Activated CD4-positive, alpha-beta T cell treated with anti-CD3 and anti-CD28 coated beads for 36 hours (primary cell): ENCODE measurements at places on chromosomes 3 and 15.
A peak's percentile ranks its signal among the peaks of the same experiment; 100 is the strongest.

GRCh38 chr3:10011631-10012030 is 14.6 kb upstream of the FANCD2 start:
- DNase-seq, result no peak

GRCh38 chr3:39362192-39362591 is 21.0 kb upstream of the SLC25A38 start:
- no peak for DNase-seq

DNA sequence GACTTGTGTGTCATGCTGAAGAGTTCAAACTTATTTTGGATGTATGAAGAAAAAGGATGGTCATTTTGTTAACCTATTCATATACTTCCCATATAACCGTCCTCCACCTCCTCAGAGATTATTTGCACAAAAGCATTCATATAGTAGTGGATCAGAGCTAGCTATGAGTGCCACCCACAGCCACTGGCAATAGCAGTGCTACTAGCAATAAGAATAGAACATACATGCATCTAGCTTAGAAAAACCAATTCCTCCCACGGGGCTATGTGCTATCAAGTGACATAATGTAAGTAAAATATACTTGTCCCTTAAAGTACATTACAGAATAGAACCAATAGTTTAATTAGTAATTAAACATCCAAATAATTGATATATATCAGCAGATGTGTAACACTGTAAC is 10.3 kb upstream of the ZBED2 start:
- peak; percentile 51 for DNase-seq

GRCh38 chr15:87758794-87759418 is 497.6 kb downstream of the NTRK3 start:
- no peak for DNase-seq

DNA sequence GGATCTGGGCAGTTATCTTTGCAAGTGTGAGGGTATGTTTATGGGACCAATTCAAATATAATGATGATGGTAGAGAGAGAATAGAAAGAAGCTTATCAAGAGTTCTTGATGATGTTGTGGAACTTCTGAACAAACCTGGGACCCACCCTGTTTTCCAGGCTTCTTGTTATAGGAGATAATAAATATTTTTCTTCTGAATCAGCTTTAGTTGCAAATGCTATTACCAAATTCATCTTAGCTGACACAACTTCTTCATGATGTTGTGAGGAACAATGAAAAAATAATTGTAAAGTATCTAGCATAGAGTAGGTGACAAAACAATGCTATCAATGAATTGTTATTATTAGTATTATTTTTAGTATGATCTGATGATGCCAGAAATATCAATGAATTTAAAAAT is 43.5 kb upstream of the PTX3 start:
- no peak for DNase-seq

DNA sequence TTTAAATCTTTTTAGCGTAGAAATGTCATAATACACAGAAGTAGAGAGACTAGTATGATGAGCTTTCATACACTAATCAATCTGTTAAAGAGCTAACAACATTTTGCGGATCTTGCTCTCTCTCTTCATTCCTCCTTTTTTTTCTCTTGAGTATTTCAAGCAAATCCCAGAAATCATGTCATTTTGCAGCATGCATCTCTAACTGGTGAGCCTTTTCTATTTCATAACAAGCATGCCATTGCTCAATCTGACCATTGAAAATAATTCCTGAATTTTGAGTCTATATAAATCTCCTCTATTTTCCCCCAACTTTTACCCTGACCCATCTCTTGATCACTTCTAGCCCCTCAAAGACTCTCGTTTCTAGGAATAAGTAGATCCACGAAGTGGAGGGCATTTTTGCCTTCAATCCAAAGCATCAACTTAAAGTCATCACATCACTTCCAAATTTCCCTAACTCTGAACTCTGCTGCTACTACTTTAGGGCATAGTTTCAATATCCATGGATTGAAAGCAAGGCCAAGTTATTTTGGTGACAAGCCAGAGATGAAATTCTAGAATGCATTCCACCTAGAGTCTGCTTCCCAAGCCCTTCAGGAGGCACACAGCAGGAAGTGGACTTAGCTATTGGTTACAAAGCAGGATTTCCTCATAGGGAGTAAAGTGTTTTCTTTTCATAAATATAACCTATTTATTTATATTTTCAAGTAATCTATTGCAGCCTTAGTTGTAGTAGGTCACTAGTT is 253.5 kb upstream of the ZPLD1 start:
- no peak for DNase-seq

DNA sequence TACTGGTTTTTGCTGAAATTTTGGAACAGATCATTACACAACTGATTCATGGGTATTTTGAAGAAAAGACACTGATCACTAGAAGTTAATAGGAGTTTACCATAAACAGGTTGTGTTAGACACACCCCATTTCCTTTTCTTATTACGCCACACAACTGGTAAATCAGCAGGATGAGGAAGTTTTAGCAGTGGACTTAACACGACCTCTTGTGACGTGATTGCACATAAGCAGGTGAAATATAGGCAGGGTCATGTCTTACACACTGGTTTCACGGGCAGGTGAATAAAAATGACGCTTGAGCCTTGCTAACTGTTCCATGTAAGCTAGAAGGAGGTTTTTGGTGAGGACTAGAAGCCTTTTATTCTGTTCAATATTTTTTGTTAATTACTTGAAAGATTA is 27.1 kb upstream of the TPRG1 start:
- DNase-seq, result peak; percentile 11

DNA sequence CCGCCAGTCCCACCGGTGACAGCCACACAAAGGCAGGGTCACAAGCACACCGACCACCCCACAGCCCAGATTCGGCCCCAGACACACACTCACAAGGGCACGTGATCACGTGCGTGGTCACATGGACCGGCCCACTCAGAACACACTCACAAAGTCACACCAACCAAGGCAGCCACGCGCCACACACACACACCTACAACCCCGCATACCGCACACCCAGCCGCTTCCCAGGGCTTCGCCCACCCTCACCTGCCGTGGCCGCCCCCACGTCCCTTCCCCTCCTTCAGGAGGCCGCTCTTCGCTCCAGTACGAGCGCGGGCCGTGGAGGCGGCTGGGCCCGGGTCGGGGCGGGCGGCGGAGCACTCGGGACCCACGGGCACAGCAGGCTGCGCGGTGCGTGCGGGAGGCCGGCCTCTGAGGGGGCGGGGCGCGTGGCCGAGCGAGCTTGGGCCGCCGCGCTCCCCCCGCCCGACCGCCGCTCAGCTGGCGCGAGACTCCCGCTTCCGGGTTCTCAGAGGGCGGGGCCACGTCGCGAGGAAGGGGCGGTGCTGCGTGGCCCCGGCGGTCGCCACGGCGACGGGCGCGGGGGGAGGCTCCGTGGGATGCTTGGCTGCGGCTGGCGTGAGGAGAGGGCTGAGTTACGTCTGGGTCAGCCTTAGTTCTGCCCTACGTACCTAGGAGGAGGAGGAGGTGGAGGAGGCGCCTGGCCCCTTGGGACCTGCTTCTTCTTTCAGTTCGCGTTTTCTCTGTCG is at the start of gene SPG21:
Gene SPG21, minus strand, starts transcription at position 499 of the 752 bp plus-strand sequence. CDS start 6,345 bp downstream, outside the sequence.
- DNase-seq, result peak; percentile 94

- DNase-seq, result no peak
Observed at GRCh38 chr3:50430191-50430590, 70.9 kb upstream of the TMEM115 start.

- no peak for DNase-seq
Observed at GRCh38 chr15:78981532-78982313, 36.9 kb upstream of the CTSH start.

- peak; percentile 58 for DNase-seq
Observed at GRCh38 chr15:78979456-78980320, 34.8 kb upstream of the CTSH start.

- DNase-seq, result no peak
Observed at GRCh38 chr15:35842631-35843030, 296.7 kb upstream of the DPH6 start.

DNA sequence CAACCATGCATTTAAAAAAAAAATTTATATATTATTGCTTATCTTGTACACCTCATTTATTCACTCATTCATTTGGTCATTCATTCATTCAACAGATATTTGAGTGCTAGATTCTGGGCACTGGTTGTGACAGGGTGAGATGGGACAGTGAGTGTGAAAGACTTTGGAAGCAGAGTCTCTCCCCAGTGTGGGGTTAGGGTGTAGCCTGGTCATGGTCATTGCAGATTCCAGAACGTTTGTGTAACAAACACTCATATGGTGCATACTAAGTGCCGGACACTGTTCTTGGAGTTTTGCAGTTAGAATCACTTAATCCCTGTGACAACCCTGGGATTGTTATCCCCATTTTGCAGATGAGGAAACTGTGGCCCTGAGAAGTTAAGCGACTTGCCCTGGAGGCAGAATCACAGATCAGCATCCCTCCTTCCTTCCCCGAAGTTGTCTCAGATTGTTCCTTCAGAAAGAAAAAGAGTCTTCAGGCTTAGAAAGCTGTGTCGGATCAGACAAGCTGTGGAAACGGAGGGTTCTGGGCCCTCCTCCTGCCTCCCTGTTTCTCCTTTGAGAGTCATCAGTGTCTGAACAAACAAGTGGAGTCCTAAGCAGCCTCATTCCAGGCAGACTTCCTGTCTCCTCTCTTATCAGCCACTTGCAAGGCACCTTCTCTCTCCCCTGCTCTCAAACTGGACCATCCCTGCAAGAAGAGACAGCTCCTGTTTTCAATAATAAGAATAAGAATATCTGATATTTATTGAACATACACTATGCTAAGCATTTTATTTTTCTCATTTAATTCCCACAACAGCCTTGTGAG is 6.3 kb downstream of the LOXL1 start:
- DNase-seq, result no peak

DNA sequence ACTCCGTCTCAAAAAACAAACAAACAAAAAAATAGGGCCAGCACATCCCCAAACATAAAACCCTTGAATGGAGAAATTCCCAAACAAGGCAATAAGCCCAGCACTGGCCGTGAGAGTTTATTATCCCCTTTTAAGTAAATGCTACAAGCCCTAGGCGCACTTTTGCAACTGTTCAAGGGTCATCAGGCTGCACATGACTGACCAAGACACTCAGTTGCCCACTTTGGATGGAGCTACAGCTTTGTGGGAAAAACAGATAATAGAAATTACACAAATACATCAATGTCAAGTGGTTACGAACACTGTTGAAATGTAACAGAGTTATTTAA is 33.7 kb upstream of the ZNF445 start:
- DNase-seq, result no peak

DNA sequence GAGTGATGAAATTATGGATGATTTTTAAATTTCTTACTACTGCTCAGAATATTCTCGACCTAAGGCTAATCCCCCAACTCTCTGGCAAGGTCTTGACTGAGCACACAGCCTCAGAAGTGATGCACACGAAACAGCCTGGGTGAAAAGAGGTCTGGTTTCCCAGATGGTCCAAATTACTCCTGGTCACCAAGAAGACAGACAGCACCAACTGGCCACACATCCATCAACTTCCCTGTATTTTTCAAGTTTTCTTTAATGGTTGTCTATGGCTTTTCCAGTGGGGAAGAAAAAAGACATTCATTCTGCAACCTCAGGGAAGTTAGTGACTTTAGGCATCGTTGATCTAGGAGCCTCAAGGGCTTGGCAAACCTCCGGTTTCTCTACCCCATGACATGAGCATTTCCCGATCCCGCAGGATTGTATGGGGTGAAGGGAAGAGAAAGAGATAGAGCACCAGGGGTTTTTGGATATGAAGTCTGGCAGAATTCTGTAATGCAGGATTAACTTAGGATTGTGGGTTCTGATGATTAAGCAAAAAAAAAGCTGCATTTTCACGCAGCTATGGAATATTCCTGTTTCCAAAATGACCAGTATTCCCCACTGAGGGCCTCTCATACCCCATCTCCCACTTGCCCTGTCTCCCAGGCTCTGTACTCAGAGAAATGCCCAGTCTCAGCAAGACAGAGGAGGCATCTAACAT is 62.2 kb downstream of the UMPS start:
- no peak for DNase-seq

DNA sequence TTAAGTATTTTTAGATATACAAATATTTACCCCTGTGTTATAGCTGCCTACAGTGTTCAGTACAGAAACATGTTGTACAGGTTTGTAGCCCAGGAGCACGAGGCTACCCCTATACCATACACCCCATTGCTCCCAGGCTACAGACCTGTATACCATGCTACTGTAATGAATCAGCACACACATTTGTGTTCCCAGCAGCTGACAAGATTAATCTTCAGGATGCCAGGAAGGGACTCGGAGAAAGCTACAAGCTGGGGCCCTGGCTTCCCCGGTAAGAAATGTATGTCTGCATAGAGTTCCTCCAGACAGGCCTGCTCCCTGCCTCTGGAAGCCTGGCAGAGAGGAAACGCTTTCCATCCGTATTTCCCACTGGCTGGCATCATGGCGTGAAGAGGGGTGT is 136.5 kb downstream of the XXYLT1 start:
- no peak for DNase-seq

DNA sequence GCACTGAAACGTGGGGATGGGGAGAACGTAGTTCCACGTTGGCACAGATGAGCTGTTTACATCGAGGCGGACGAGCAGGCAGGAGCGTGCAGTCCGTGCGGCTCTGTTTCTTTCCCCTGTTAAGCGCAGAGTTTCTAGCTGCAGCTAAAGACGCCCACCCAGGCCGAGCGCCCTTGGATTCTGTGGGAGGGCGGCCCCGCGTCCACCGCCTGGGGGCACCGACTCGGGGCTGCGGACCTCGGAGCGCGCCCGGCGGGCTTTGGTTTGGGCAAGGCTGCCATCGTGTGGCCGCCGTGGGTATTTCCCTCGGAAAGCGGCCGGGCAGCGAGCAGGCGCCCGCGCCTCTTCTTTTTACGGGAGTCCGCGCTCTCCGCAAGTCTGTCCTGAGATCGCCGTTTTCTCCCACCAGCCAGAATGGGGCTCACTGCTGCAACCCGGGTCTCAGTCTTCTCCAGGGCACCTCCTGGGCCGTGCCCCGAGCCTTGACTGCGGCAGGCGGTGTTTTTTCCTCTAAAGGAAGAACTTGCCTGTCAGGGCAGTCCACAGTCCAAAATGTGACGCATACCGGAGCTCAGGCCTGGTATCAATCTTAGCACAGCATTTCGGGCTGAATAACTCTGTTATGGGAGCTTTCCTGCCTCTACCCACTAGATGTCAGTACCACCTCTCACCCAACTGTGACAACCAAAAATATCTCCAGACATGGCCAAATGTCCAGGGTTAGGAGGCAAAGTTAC is 219.9 kb upstream of the IGF1R start:
- peak; percentile 79 for DNase-seq

GRCh38 chr15:101020945-101021344 is 101.8 kb downstream of the LRRK1 start:
- no peak for DNase-seq

DNA sequence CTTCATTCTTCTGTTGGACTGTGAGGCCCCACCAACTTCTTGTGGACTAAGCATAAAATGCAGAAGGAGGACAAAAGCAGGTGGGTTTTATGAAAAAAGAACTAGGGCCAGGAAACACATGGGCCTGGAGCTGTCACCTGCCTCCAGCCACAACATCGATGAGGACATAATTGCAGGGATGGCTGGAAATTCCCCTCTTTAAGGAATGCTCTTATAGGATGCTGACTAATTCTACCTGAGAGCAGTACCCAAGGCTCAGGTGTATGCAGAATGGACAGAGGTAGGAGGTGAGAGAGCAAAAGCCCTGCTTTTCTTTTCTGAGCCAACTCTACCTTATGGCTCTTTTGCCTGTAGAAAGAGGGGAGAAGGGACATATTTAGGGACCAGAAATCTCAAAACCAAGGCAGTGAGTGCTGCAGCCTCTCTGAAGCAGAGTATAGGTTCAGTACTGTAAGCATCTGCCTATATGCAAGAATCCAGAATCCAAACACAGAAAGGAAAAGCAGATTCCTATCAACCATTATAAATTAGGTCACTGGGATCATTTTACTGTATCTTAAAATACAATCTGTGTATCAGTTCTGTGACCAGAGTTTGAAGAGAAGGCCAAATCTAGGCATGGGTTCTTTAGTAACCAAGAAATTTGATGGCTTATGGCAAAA is 205.3 kb upstream of the WNT5A start:
- DNase-seq, result no peak

- peak; percentile 22 for DNase-seq
Observed at GRCh38 chr15:89378296-89379151, 43.9 kb upstream of the POLG start.
